ENCODE measurements at places on chromosomes 5 and 9.

GRCh38 chr5:177537389-177538361 is 16.7 kb downstream of the FAM193B start:
- peak; percentile 42 for DNase-seq

DNA sequence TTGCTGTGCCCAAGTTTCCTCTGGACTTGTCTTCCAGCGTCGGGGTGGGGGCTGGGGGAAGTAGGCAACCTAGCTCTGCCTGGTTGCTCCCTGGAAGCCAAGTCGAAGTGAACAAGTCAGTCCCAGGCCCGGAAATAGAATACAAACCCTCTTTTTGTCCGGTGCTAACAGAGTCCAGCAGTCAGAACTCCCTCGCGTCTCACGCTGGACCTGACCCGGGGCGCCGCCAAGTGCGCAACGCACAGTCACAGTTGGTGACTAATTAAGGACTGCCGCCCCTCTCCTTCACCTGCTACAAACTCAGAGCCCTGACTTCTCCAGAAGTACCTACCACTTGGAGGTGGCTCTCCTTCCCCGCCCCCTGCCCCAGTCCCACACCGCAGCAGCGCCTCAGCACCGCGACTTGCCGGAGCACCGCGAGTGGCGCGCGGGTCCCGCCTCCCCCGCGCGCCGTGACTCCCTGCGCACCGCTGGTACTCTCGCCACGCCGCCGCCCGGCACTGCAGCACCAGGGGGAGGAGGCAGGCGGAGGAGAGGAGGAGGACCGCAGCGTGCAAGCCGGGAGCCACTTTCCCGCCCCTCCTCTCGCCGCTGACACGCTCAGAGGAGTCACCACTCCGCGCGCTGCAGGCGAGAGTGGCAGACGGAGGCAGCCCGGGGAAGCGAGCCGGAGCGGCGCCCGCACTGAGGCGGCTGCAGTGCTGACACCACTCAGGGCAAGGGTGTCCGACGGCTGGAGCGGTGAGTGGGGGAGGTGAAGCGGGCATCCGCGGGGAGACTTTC is at the start of gene SV2C:
SV2C (plus strand) TSS at position 612 of the 783 bp plus-strand sequence. CDS start 48,368 bp downstream, outside the sequence.
- peak; percentile 54 for DNase-seq

DNA sequence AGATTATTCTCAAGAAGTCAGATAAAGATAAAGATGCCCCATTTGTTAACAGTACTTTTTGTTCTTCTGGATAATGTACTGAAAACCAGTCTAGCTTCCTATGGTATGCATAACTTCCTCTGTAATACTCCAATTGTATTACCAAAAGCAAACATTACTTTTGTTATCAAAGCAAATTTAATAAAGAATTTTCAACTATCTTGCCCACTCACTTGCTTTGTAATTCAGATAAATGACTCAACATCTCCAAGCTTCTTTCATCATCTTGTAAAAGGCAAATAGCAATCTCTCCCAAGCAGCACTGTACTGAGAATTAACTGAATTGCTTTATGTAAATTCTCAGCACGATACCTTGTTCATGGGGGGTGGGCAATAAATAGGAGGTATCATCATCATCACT is 98.3 kb downstream of the NFIB start:
- no peak for DNase-seq

DNA sequence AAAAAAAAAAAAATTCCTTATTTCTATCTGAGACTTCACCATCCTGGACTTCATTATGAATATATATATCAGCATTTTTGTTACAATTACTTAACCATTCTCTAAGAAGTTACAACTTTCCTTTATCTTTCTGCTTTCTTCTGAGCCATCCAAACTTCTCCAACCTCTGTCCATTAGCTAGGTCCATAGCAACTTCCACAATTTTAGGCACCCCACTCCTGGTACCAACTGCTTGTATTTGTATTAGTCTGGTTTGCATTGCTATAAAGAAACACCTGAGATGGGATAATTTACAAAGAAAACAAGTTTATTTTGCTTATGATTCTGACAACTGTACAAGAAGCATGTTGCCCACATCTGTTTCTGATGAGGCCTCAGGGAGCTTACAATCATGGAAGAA is 182.1 kb downstream of the CDH9 start:
- DNase-seq: no peak

GRCh38 chr9:68895741-68896478 is 118.0 kb downstream of the PRKACG start:
- DNase-seq: no peak

DNA sequence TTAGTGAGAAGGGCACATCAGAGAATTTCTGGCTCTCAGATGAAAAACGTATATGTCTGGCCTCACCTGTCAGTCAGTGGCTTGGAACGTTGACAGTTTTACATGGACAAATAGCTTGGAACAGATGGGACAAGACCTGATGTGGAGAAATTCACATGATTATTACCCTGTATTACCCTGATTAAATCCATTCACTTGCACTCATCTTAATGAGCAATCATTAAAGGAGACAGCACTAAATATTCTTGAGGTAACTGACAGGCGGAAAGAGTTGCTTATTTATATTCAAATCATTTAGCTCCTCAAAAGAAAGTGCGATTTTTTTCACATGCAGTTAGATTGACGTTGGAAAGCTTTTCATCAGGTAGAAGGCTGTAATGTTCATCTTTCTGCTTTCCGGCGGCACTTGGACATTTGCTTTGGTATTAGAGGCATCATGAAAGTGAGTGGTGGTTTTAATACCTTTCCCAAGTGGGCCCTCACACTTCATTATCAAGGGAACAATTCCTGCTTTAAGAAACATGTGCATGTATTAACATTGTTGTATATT is 11.7 kb upstream of the TAS2R1 start:
- DNase-seq: no peak

DNA sequence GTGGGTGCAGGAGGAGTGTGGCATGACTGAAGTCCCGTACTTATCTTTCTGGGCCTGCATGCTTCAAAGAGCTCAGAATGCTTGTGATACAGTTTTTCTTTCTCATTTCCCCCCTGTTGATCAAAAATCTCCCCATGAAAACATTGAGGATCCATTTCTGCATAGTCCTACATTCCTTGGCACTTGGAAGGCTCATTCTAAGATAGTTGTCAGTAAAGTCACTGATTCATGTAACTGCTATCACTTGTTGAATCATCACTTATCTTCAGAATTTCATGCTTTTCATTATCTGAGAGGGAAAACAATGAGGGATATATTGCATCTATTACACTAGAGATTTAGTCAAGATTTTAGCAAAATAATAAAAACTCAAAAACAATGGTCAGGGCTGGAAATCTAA is 1953.1 kb upstream of the CDH6 start:
- no peak for DNase-seq

DNA sequence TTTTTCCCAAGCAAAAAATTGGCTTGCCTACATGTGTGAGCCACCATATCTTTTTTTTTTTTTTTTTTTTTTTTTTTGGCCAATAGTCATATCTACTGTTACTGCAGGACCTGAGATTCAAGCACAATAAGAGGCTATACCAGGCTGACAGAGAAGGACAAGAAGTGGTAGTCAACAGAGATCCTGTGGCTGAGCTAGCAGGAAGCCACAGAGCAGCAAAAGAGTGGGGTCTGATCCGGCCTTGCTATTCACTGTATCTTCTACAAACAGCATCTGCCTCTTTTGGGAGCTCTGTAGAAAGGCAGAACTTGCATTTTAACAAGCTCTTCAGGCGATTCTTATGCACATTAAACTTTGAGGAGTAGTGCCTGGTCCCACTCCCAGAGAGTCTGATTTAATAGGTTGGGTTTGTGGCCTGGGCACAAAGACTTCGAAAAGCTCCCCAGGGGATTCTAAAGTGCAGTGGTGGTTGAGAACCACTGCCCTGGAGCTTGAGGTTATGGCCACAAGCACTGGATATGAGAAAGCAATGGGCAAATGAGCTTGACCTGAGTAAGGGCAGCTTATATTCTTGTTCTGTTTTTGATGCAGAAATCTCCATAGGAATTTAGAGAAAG is 162.8 kb downstream of the PIK3R1 start:
- no peak for DNase-seq

- DNase-seq: peak; percentile 58
Measured at GRCh38 chr9:136996361-136997292, at the start of gene CLIC3. CLIC3 (minus strand) TSS chr9:136996568; CDS start chr9:136996543, 25 bp downstream.
